ENCODE measurements at places on chromosomes 2 and 18.

DNA sequence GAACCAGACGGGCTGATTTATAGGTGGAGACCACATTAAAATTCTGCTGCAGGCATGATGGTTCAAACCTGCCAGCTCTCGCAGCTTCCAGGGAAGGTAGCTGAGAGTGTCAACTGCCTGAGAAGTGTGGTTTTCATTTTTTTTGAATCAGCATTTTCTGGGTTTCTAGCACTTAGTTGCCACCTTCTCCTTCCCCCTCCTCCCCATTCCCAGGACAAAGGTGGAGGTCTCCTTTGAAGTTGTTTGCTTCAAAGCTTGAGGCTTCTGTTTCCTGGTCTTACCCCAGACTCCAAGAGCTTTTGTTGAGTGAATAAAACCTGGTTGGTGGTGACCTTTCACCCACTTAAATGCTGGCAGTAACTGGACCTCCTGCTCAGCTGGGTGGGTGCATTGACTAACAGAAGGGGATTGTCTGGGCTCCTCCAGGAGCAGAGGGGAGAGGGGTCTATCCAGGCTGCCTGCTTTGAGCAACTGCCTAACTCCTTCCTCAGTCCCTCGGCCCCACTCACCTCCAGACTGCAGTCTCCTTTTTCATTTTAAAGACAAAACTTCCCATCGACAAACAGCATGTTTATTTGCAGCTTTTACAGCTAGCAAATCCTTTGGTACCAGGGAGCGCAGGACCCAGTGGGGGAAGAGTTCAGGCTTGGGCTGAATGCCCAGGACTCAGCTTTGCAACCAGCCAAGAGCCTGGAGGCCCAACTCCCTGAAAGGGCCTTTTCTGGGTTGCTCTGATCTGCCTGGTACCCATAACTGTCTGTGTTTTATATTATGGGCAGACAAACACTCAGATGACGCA, 3.5 kb downstream of the RHOB start:
- DNase-seq: no peak

GRCh38 chr18:12254136-12254819, at the start of gene CIDEA:
CIDEA (plus strand) TSS chr18:12254361; CDS start chr18:12254384, 23 bp downstream.
- peak; percentile 29 for DNase-seq

- DNase-seq: no peak
These were observed 227.3 kb downstream of the INSIG2 start for GRCh38 chr2:118315606-118316005.

DNA sequence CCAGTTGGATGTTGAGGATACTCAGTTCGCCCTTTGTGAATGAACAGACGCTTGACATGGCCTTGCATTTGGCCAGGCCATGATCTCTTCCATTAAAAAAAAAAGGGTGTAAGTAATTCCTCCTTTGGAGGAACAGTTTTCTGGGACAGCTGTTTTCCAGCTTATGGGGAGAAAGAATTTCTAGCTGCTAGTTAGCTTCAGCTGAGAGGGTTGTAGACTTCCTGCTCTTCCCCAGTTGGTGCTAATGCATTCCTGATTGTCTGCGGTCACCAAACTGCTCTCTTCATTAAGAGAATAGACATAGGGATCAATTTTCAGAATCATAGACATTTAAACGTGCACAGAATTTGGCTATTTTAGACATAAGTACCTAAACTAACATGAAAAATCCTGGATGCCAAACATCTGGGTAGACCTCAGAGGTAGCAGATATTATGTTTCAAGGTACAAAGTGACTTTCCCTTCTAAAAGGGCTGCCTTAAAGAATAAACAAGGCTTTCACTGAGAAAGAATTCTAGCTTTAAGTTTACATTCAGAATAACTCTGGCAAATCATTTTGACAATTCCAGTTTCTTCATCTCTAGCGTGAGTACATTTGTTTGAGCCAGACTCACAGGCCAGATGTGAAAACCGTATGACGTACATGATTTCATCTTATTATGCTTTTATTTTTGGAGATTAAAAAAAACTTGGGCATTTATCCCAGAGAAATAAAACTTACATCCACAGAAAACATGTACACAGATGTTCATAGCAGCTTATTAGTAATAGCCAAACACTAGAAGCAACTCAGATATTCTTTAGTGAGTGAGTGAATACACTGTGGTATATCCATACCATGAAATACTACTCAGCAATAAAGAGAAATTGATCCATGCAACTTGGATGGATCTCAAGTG, 71.2 kb downstream of the MAIP1 start:
- no peak for DNase-seq

DNA sequence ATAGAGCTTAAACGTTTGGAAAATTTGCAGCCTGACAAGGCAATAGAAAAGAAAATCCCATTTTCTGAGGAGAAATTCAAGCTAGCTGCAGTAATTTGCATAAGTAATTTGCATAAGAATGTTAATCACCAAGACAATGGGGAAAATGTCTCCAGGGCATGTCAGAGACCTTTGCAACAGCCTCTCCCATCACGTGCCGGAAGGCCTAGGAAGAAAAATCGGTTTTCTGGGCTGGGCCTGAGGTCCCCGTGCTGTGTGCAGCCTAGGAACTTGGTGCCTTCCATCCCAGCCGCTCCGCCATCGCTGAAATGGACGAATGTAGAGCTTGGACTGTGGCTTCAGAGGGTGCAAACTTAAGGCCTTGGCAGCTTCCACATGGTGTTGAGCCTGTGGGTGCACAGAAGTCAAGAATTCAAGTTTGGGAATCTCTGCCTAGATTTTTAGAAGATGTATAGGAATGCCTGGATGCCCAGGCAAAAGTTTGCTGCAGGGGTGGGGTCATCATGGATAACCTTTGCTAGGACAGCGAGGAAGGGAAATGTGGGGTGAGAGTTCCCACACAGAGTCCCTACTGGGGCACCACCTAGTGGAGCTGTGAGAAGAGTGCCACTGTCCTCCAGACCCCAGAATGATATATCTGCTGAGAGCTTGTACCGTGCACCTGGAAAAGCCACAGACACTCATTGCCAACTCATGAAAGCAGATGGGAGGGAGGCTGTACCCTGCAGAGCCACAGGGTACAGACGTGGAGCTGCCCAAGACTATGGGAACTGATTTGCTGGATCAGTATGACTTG, 164.6 kb downstream of the GULP1 start:
- no peak for DNase-seq

DNA sequence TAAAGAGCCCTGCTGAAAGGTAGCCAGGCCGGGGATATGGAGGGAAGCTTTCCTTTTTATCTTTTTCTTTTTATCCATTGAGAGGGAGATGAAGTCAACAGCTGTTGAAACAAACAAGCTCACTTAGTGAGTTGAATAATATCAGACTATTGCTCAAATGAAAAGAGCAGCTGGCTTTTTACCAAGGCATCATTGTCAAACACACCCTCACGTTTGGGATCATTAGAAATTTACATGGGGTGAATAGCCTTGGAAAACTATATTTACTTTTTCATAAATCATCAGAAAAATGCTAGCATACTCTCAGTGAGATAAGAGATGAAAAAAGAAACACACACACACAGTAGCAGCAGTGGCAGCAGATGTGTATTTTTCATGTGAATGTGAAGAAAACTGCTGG, 71.5 kb upstream of the HNMT start:
- DNase-seq: peak; percentile 39

DNA sequence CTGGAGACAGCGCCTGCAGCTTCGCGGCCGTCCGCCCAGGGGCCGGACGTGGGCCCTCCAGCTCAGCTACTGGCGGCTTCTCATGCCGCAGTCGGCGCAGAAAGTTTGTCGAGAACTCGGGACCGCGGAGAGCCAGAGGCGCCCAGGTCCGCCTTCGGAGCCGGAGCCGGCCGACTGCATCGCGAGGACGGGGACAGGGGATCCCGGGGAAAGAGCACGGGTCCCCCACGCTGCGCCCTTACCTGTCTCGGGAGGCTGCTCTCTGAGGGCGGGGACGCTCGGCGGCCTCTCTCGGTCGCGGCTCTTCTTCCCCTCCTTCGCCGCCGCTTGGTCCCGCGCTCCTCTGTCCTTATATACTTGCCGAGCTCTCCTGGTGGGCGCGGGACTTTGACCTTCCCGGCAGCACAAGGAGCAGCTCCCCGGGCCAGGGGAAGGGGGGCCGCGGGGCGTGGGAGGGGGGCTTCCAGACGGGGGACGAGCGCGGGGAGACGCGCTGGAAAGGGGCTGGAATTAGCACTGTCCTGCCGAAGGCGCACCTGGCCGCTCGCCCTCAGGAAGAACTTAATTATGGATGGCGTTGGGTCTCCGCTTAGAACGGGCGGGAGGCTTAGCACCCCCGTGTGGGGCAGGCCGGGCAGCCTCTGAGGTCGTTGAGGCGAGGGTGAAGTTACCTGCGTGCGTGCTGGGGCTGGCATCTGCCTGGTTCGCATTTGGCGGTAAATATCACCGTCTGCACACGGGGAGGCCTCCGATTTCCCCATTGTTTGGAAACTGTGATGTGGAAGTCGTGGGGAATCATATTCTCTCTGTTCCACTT, at the start of gene POMC:
Gene POMC (minus strand): TSS at position 325 of the 817 bp plus-strand sequence. CDS start 3,808 bp downstream, outside the sequence.
- peak; percentile 76 for DNase-seq

- DNase-seq: no peak
These were observed 167.6 kb upstream of the SALL3 start for GRCh38 chr18:78812067-78812466.
